Activated CD4-positive, alpha-beta T cell treated with anti-CD3 and anti-CD28 coated beads for 4 hours (primary cell): ENCODE measurements at places on chromosomes 6 and 20.

DNA sequence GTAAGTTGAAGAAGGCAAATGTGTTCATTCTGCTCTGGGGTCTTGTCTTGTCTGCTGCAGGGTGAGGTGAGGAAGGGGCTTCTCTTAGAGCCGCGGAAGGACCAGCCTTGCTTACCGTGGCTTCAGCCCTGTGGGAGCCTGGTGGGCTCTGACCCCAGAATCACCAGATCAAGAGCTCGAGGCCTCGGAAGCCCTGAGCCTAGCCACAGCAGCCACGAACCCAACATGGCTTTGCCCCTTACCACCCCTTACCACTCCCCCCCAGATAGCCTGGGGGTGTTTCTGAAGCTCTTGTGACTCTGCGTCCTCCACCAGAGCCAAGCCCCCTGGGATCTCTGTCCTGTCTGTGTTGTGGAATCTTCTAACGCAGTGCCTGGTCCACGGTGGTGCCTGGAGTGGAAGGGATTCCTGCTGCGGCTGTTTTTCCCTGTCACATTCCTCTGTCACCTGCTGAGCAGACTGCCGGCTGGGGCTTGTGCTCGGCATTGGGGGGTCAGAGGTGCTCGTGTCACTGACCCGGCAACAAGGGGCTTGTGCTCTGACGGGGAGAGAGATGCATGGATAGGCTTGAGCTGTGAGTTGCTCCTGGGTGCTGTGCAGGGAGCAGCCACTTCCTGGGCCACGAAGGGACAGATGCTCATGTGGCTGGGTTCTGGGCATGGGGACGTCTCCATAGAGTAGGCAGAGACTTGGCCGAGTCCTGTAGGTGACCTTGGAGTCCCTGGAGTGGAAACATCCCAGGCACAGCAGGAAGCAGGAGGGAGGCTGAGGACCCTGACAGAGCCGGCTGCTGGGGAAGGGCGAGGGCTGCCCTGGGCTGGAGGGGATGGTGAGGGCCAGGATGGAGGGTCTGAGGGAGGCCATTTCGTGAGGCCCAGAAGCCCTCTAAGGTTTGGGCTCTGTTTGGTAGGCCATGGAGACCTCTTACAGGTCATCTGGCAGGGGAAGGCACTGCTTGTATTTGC lies 316.0 kb downstream of the QKI start:
- no peak for DNase-seq

- DNase-seq: no peak
Observed at GRCh38 chr6:157034436-157035230, 257.5 kb downstream of the ARID1B start.

- DNase-seq: no peak
Observed at GRCh38 chr6:30679765-30680535, 6.5 kb downstream of the PPP1R18 start.

DNA sequence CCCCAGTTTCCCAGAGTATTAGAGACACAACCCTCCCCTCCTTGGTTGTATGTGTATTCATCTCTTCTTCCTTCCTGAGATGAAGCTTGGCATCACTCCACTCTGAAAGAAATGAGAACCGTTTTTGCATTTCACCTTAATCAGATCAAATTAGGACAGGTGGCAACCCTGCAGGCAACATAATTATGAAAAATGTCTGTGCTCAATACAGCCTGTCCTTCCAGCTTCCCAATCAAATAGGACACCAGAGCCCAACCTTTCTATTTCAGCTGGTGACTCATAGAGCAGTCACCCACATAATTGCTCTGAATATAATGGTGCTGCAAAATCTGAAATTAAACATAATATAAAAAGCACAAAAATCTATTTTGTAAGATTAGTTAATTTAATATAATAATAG lies 310.2 kb upstream of the AGPAT4 start:
- no peak for DNase-seq

DNA sequence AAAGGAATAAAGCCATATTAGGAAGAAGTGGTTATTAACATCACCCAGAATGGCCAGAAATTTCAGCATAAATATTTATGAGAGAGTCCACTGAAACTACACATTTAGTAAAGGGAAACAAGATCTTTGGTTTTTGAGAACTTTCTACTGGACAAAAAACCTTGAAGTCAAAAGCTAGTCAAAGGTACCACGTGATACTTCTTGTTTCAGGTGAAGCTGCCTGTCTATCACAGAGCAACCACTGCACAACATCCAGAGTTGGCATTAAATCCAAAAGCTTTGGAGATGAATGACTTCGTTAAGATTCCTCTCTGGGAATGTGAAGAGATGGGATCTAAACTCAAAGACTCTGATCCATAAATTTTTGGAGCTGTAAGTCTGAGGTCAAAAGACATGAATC lies 137.0 kb downstream of the KCNQ5 start:
- no peak for DNase-seq

GRCh38 chr6:49739423-49739822 lies 4.8 kb downstream of the CRISP3 start:
- DNase-seq: no peak

- DNase-seq: no peak
Observed at GRCh38 chr6:110332281-110332680, 25.9 kb downstream of the METTL24 start.

- no peak for DNase-seq
Observed at GRCh38 chr6:24145690-24146131, 19.7 kb downstream of the NRSN1 start.

DNA sequence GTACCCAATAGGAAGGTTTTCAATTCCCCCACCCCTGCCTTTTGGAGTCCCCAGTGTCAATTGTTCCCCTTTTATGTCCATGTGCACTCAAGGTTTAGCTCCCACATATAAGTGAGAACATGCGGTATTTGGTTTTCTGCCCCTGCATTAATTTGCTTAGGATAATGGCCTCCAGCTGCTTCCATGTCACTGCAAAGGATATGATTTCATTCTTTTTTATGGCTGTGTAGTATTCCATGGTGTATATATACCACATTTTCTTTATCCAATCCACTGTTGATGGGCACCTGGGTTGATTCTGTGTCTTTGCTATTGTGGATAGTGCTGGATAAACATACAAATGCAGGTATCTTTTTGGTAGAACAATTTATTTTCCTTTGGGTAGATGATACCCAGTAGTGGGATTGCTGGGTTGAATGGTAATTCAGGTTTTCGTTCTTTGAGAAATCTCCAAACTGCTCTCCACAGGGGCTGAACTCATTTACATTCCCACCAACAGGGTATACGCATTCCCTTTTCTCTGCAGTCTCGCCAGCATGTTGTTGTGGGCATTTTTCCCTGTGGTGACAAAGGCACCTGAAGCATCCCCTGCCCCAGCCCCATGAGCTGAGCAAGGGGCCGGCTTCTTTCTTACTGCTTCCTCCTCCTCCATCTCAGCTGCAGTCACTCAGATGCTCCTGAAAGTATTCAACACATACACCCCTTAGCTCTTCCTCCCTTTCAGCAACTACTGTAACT lies 66.7 kb downstream of the ELOVL2 start:
- DNase-seq: no peak

- DNase-seq: no peak
Observed at GRCh38 chr6:166087246-166087645, 80.4 kb downstream of the TBXT start.

GRCh38 chr6:100344321-100344720 lies 120.4 kb downstream of the SIM1 start:
- no peak for DNase-seq

DNA sequence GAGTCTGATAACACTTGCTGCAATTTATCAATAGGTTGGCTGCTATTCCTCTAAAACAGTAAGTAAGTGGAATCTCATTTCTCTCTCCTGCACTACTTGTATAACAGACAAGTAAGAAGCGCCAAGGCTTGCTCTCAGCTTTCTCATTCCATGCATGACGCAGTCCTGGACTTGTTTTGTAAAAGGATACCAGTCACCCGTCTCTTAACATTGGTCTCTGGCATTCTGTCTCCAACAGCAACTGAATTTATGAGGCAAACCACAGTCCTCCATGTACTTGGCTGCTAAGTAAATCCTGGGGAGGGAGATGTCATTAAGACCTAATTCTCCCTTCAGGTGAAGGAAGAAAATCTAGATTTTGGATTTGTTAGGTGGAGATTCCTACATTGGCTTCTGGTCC lies 115.4 kb downstream of the OPN5 start:
- DNase-seq: no peak

DNA sequence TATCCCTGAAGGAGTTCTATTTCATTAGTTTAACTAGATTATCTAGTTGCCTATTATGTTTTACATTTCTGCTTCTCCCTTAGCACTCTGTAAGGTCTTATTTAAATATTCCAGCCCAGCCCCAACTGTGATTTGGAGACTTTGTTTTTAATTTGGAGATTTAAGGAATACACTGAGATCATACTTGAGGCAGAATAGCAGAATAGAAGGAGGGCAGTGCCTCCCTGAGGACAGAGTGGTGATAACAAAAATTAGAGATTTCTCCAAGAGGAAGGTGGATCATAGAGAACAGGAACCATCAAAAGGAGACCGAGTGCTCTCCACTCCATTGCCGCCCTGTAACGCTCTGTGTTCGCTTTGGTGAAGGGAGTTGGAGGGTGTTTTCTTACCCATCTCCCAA lies 14.8 kb upstream of the CD164 start:
- no peak for DNase-seq

GRCh38 chr20:51176876-51177275 lies 154.0 kb upstream of the KCNG1 start:
- no peak for DNase-seq

GRCh38 chr6:90136176-90136575 lies 160.5 kb downstream of the BACH2 start:
- no peak for DNase-seq

DNA sequence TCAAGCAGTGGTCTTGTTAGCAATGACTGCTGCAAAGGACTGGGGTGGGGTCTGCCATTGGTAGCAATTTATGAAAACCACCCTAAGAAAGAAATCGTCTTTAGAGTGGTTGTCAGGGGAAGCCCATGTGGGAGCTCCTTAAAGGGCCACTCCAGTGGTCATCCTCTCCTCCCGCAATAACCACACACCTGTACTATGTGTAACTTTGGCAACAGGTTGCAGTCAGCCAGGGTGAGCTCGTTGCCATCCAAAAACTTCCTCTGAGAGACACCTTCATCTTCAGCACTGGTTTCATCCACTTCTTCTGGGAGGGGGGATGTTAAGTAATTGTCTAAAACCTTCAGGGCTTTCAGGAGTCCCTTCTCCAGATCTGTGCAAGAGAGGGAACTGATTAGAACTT lies 2.9 kb upstream of the DDAH2 start:
- no peak for DNase-seq

DNA sequence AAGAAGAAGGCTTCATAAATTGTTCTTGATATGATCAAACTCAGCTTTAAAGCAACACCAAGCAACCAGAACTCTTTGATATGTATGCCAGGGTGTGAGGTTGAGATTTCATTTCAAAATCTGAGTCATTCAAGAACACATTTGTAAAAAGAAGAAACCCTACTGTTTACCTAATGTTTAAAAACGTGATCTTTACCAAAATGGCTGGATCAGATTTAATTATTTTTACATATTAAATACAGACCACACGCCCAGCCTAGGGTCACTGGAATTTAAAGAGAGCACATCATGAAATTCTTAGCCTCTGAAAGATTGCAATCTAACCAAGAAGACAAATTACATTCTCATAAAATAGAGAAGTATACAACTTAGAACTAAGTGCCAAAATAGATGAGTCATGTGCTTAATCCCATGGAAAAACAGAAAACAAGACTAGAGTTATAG lies 206.8 kb upstream of the SMLR1 start:
- no peak for DNase-seq
